ENCODE measurements at places on chromosomes 6 and 20.
A peak's percentile ranks its signal among the peaks of the same experiment; 100 is the strongest.

DNA sequence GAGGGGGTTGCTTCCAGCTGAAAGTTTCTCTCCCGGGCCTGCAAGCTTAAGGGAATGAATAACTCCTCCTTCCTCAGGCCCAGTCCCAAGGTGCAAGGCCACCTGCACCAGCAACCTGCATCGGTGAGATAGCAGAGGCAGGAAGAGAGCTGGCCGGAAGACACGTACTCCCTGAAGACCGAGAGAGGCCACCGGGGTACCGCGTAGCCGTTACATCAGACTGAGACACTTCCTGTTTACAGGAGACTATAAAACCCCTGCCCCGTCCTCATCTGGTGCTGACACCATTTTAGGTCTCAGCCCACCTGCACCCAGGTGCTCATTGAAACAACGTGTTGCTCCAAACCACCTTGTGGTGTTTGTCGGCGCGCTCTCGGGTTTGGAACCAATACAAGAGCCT lies 60.5 kb upstream of the PRND start:
- peak; percentile 46 for DNase-seq

GRCh38 chr20:62501801-62502495 lies 26.2 kb upstream of the GATA5 start:
- DNase-seq = peak; percentile 82

DNA sequence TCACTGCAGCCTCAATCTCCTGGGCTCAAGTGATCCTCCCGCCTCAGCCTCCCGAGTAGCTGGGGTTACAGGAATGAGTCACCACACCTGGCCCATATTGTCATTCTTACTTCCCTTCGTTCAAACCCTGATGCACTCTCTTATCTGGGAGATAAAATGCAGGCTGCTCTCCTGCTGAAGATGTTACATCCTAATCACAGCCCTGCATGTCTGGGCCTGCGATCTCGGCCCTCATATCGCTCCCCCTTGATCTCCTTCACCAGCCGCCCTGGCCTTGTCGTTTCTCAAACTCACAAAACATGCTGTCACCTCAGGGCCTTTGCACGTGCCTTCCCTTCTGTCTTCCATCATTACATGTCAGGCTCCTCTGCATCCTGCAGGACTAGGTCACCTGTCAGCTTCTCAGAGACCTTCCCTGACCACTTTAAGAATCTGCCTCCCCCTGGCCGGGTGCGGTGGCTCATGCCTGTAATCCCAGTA lies 8.8 kb upstream of the C20orf203 start:
- no peak for DNase-seq

DNA sequence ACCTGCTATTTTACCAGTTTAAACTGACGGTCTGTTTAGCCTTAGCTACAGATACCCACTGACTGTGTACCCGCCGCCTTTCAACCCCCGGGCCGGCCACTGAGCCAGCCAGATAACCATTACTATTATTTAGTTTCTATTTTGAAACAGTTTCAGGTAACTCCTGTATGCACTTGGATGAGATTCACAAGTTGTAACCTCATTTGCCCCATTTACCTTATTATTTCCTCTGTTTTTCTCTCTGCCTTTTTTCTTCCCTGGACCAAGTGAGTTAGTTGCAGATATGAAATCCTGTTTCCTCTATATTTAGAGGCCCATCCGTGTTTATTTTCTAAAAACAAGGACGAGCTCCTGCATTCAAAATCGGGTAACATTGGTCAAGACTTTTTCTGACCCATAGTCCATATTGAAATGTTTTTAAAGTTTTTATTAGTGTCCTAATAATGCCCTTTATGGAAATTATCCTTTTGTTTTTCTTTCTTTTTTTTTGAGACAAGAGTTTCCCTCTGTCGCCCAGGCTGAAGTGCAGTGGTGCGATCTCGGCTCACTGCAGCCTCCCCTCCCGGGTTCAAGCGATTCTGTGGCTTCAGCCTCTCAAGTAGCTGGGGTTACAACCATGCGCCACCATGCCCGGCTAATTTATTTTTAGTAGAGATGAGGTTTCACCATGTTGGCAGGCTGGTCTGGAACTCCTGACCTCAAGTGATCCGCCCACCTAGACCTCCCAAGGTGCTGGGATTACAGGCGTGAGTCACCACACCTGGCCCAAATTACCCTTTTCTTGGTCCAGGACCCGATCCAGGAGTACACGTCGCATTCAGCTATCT lies 767 bp downstream of the AP5S1 start:
- DNase-seq = no peak

GRCh38 chr6:20233007-20233730 lies 20.9 kb upstream of the MBOAT1 start:
- DNase-seq = no peak

- no peak for DNase-seq
These were observed 8.1 kb downstream of the BPIFA2 start for GRCh38 chr20:33176101-33176500.

- DNase-seq = peak; percentile 57
These were observed 177.0 kb downstream of the FOXC1 start for GRCh38 chr6:1786455-1787453.

DNA sequence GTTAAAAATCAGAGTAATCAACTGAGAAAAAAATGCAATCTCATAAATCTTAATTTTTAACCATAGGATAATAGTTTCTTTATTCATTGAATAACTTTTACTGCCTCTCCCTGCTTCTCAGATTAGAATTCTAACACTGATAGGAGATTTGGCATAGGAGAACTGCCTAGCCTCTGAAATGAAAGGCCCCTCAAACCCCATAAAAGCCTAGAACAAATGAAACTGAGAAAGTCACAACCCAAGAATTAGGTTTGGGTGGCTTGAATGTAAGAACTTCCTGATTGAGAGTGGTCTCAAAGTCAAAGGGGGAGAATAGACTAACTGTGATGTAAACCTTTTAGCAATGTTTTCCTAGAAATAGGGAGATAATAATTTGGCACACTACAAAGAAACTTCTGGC lies 52.2 kb downstream of the SAMD5 start:
- no peak for DNase-seq

Measured in activated T-cell treated with anti-CD3 and anti-CD28 coated beads, Interleukin-2, amount 50 U/mL, for 48 hours (primary cell).